ENCODE measurements at places on chromosomes 1 and 21. TPM values are rescaled to one million over a fixed set of nuclear protein-coding genes. Genes with fewer than 3 reads are reported as not detected.

The ACTN2 gene
- total RNA-seq: not detected

The LRRC3 gene
- total RNA-seq: 2.4 TPM

The KRTAP21-2 gene
- total RNA-seq: not detected

The NCAM2 gene
- not detected for total RNA-seq

The SLC44A5 gene
- not detected for total RNA-seq

The CHRM3 gene
- not detected for total RNA-seq

The RNU1-1 gene
- not detected for total RNA-seq

The OVAAL gene
- not detected for total RNA-seq
